Activated CD8-positive, alpha-beta memory T cell treated with anti-CD3 and anti-CD28 coated beads for 4 hours (primary cell): ENCODE measurements at places on chromosomes 1 and 21.

- DNase-seq, result no peak
Measured at GRCh38 chr1:229127301-229127700, 143.6 kb upstream of the RAB4A start.

DNA sequence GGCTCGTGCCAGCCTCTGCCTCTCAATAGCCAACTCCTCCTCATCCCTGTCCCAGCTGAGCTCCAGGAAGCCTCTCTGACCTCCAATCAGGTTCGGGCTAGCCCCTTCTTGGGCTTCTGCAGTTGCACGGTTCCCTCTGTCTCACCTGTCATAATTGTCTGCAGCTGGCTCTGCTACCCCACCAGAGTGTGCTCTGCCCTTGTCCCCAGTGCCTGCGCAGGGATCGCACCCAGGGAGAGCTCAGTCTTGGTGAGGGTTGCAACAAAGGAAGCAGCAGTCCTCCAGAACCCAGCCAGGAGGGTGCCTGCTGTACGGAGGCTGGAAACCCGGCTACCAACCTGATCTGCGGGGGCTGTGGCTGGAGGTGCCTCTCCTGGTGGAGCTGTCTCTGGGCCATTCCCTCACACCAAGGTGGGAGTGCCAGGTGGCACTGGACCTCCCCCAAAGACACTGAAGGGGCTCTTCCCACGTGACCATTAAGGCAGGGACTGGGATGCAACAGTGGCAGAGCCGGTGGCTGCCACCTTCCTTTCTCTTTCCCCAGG lies 63.5 kb upstream of the DMRTB1 start:
- no peak for DNase-seq

DNA sequence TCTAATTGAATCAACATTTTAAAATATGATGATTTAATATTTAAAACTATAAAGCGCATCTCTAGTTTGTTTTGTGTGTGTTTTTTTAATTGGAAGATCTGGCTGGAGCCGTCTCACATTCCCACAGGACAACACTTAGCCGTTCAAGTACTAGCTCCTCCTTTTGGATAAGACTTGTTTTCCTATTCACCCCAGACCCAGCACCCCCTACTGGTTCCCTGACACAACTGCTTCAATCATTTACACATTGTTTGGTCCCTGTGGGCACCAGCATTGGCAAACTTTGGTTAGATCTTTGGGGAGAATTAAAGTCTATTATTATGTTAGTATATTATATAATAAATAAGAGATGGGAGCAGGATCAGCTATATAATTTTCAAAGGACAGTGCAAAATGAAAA lies 34.5 kb downstream of the TYW3 start:
- no peak for DNase-seq

DNA sequence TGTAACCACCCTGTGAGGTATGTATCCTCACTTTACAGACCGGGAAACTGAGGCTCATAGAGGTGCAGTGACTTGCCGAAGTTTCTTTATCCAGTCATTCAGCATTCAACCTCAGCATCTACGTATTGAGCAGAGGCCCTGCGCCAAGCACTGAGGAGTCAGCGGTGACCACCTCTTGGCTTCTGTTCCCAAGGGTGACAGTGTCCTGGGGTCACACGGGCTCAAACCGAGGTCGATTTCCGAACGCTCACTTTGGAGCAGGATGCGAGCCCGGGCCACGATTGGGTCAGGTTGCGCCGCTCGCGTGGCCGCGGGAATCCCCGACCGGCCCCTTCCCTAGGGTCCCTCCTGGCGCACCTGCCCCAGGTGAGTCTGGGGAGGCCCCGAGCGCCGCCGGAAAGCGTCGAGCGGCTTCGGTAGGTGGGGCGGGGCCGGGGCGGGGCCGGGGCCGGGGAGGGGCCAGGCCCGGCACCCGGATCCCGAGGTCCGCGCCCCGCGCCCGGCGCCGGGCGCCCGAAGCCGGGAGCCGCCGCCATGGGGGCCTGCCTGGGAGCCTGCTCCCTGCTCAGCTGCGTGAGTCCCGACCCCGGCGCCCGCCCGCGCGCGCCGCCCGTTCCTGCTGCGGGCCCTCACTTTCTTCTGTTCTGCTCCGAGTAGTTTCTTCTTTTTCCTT lies at the start of gene SERINC2:
TSS of gene SERINC2 (plus strand) at position 482 of the 673 bp plus-strand sequence. CDS start at position 535, 53 bp downstream.
- DNase-seq, result no peak

- DNase-seq, result no peak
Measured at GRCh38 chr1:3717715-3718601, 34.3 kb upstream of the CCDC27 start.

GRCh38 chr1:107196973-107197562 lies 56.2 kb downstream of the NTNG1 start:
- no peak for DNase-seq

DNA sequence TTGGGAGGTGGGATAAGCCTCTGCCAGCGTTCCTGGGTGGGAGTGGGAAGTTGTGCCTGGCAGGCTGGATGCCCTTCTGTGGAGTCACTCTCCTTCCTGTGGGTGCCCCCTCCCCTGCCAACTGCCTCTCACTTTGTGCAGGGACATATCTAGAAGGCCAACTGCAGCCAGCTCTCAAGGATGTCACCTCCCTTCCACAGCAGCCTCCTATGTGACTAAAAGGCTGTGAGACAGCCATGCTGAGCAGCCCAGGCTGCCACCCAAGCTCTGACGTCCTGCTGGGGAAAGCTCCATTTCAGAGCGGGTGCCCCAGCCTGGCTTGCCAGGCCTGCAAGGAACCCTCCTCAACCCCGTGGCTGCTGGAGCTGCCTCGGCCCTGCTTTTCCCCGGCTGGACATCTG lies 19.6 kb upstream of the SLC26A9 start:
- DNase-seq, result no peak

DNA sequence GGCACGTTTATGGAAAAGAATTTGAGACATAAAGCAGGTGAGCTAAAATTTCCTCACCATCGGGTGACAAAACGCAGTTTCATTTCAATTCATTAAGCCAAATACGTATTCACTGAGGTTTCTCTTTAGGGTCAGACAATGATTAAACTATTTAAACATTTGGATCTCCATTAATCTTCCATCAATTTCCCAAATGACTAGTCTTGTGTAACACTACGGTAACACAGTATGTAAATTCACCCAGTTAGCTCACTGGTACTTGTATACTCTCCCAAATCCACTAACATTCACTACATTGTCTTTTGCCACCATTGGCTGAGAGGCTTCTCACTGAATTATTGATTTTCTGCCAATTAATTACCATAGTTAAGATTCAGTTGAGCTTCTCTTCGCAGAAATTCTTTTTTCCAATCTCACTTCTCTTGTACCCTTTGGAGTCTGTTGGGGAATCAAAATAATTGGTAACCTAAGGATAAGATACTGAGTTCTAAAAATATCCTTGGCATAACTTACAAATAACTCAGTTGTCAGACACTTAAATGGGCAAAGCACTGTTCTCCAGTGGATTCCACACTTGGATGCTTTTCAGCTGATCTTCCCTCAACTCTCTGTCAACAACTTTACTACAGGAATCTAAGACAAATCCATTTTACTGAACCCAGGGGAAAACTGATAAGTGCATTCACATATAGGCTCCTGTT lies 40.7 kb downstream of the SIPA1L2 start:
- no peak for DNase-seq

- DNase-seq, result no peak
Measured at GRCh38 chr1:244860914-244861610, 3.3 kb downstream of the HNRNPU start.

GRCh38 chr1:69898403-69898947 lies 306.9 kb downstream of the LRRC40 start:
- DNase-seq, result no peak

- DNase-seq, result no peak
Measured at GRCh38 chr1:155082301-155083051, 3.8 kb downstream of the EFNA3 start.

DNA sequence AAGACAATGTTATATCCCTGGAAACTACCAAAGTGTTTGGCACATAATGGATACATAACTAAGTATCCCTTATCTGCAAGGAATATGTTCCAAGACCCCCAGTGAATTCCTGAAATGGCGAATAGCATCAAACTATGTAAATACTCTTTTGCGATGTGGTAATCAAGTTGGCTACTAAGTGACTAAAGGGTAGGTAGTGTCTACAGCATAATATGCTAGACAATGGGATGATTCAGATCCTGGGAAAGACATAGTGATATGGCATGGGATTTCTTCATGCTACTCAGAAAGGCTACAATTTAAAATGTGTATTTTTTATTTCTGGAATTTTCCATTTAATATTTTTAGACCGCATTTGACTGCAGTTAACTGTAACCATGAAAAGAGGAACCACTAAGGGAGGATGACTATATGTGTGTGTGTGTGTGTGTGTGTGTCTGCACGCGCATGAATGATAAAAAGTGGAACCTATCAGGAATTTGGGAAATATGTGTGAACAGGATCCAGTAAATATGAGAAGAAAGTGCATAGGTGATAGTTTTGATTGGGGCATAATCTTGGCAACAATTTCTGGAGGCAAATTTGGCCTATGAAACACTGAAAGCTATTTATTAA lies 1899.9 kb downstream of the NCAM2 start:
- DNase-seq, result no peak

GRCh38 chr1:43750083-43750482 lies 42.7 kb downstream of the ST3GAL3 start:
- no peak for DNase-seq
